Renal cortex interstitium (tissue), 15 donors: ENCODE measurements at places on chromosomes 7 and 10. TPM values are rescaled to one million over a fixed set of nuclear protein-coding genes. Genes with fewer than 3 reads are reported as not detected.

Gene UTF1
- polyA plus RNA-seq: not detected

Gene BLNK
- polyA plus RNA-seq: 36.3 TPM

Gene SPDYE2B
- polyA plus RNA-seq: 0.84 TPM

GRCh38 chr10:124180044-124180745, 86.8 kb upstream of the CHST15 start:
- DNase-seq: no peak

DNA sequence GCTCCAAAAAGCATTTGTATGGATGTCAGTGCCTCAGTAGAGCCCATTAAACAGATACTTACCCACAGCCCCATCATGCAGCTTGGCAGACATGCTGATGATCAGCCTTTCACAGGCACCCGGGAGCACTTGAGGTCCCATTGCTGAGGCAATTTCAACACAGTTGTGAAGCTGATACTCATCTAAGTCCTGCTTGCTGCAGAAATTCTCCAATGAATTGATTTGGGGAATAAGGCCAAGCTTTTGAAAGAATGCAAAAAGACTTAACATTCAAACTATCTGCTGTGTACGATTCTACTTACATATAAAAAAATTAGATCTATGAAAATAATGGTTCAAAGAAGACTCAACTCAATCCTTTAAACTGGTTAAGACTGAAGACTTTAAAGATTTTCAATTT, 60.5 kb downstream of the LAMB4 start:
- DNase-seq: no peak

DNA sequence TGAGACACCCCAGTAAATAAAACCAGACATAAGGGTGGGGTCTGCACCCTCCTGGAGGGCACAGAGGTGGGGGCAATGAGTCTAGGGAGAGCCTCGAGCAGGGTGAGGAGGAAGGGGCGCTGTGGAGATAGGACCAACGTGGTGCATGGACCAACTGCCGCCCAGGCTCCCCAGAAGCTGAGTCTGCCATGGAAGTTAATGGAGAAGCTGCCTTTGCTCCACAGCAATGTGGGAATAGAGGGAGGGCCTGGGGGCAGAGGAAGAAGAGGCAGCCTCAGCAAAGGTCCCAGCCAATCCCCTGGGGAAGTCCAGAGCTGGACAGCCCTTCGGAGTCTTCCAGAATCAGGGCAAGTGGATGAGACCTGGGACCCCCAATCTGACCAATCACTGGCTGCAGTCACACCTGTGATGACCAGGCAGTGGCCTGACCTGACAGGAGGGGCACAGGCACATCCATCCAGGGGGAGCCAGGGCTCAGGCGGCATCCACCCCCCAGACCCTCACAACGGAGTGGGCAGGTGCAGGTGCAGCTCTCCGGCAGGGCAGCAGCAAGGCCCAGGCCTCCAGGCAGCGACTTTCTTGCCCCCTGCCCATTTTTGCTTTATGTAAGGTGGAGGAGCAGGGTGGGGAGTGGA, 242.2 kb upstream of the PPP2R2D start:
- DNase-seq: no peak

- DNase-seq: no peak
These were observed 581.6 kb downstream of the TCERG1L start for GRCh38 chr10:130729876-130730275.

DNA sequence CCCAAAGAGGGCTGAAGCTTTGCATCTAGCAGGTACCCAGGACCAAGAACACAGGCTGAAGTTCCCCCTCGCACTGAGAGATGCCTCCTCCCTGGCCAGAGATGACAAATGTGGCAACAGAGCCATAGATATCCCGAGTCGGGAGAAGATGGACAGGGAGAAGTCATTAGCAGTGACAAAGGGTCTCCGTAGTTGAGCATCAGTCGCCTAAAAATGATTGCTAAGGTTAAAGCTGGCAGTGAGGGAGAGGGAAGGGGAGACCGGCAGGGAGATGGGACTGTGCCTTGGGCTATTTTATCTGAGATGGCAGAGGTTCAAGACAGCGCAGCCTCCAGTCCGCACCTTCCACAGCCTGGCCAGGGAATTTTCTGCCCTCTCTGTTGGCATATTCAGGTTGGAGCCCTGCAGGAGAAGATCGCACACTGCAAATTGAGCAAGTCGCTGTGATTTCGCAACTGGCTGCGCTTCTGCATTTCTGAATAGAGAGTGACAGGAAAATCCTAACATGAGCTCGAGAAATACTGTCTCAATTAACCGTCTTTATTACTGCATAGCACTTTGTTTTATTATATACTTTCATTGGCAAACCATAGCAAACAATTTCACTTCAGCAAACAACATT, 238.9 kb upstream of the GPR26 start:
- no peak for DNase-seq

DNA sequence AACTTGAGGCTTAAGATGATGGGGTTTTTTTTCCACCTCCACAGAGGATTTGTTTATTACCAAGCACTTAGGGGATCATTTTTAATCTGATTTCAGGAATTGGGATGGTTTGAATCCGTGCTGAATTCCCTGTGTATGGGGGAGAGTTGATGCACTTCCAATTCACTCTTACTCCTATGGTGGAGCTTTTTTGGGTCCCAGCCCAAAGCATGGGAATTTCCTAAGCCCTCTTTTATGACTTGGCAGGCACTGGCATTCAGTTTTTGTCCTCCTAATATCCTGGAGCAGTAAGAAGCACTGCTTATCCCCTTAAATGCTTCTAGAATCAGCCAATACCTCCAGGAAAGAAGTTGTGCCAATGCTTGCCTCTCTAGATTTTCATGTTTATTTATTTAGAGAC, 78.7 kb downstream of the HYCC1 start:
- DNase-seq: no peak
